ENCODE measurements at places on chromosomes 5 and 9.

- no peak for DNase-seq
These were observed 998 bp downstream of the SLC23A1 start for GRCh38 chr5:139381837-139382761.

GRCh38 chr5:119420169-119420568 lies 32.1 kb upstream of the HSD17B4 start:
- no peak for DNase-seq

DNA sequence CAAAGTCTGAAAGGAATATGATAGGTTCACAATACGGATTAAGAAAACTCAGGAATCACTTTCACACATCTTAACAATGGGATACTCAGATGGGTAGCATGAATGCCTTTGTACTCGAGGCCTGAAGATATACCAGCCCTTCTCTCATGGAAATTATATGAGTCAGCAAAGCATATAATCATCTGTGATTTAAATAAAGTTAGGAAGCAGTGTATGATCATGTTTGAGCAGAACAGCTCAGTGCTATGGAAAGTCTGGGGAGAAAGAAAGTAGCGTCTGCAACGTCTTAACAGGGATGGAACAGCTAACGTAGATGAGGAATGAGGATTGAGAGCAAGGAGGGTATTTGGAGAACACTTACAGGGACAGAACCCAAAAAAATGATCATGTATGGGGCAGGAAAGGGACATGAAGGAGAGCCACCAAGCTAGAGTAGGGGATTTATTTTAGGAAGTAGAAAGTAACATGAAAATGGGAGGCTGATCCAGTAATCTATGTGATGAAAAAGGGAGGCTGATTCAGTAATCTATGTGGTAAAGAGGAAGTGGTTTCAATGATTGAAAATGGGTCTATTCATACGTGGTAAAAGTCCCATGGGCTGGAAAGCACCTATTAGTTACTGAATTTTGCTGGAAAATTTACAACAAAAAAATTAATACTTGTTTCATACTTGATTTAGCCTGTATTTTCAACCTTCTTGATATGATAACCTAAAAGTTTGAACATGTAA lies 85.9 kb downstream of the GNA14 start:
- DNase-seq = no peak

GRCh38 chr5:25850581-25850980 lies 1187.8 kb downstream of the CDH9 start:
- no peak for DNase-seq

- no peak for DNase-seq
These were observed 248.9 kb downstream of the DOCK8 start for GRCh38 chr9:463455-464171.

- no peak for DNase-seq
These were observed 453.8 kb upstream of the ZNF608 start for GRCh38 chr5:125199968-125200865.

GRCh38 chr5:53508125-53508524 lies 27.7 kb downstream of the FST start:
- no peak for DNase-seq

- no peak for DNase-seq
These were observed 52.2 kb downstream of the GARNL3 start for GRCh38 chr9:127316586-127317323.

All from COLO829 (cell line).